Right forelimb (tissue), 1 donor: ENCODE measurements at places on chromosomes 2 and 18.
A peak's percentile ranks its signal among the peaks of the same experiment; 100 is the strongest.

- DNase-seq: no peak
Observed at GRCh38 chr18:6737833-6738232, 8.3 kb downstream of the ARHGAP28 start.

GRCh38 chr2:216516730-216517350 lies 18.2 kb downstream of the RPL37A start:
- no peak for DNase-seq

DNA sequence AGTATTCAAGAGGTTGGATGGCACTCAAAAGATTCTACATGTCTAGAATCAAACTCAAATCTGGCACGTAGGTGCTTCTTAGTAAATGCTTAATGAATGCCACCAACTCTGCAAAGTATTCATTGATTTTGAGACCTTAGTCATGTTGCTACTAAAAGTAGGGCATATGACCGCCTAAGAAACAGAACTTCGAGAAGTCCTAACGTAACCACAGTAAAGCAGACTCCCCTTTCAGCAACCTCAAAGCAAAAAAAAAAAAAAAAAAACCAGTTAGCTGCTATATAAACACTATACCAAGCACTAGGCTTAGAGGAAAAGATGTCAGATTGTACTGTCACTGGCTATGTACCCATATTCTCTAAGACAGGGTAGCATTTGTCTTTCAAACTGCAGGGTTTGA lies 33.9 kb downstream of the PTCD3 start:
- no peak for DNase-seq

DNA sequence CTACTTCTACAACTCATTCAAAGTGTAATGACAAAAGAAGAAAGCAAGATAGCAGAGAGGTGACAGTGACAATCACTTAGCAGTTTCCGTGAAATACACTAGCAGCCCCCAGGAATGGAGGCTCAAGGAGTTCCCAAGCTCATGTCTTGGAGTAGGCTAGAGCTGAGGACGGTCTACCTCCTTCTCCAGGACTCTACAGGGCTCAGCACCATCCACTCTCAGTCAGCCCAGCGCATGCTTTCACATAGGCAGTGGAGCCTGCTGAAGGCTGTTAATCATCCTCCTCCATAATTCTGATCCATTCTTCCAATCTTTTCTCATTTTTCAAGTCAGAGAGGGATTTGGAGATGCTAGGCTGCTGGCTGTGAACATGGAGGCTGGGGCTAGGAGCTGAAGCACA lies 85.6 kb downstream of the MYT1L start:
- DNase-seq: no peak

DNA sequence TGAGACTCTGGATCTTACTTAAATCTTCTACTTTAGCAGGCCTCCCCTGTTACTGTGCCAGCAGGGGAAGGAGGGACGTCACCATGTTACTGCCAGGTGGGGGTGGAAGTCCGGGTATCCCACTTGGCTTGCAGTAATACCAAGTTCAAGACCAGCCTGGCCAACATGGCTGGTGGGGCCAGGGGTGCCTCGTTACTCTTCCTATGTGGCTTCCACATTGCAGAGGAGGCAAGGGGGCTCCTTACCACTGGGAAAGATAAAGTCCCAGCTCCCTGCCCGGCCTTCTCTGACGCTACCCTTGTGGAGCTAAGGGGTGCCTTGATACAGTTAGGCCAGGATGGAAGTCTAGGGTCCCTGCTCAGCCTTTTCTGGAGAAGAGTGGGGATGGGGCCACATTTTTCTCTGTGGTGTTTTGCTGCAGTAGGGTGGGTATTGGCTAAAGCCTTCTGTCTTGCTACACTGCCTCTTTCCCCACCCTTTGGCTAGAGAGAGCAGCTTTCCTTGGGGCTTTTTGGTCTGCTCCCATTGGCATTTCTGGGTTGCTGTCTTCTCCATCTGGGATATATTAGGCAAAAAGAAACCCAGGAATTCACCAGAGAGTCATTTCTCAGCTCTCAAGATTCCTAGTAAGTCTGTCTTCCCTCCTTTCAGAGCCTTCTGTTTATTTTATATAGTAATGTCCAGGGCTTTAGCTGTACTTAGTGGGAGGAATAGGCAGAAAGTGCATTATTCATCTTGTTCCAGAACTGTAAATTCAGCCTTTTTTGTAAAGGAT lies 21.9 kb downstream of the ELMOD3 start:
- DNase-seq: no peak

GRCh38 chr18:48326901-48327675 lies 82.1 kb downstream of the ZBTB7C start:
- DNase-seq: no peak

- no peak for DNase-seq
Observed at GRCh38 chr2:232349546-232349945, 29.0 kb upstream of the ALPP start.

GRCh38 chr2:55965276-55965675 lies 41.7 kb upstream of the EFEMP1 start:
- no peak for DNase-seq

DNA sequence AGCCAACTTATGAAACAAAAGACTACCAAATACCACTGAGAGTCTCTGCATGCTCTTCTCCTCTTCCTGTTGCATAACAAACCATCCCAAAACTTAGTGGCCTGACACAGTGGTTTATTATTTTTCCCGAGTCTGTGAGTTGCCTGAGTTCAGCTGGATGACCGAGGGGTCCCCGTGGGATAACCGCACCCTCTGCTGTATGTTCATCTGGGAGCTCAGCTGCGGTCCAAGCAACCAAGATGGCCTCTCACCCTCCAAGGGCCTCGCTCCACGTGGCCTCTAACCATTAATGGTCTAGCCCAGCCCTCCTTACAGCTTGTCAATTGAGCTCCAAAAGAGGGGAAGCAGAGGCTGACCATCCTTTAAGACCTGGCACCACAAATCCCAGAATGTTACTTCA lies 17.1 kb downstream of the ITM2C start:
- no peak for DNase-seq

- peak; percentile 91 for DNase-seq
Observed at GRCh38 chr2:188974164-188974563, at the start of gene COL3A1. TSS of gene COL3A1 (plus strand) at chr2:188974373. CDS start at chr2:188974490, 117 bp downstream.

DNA sequence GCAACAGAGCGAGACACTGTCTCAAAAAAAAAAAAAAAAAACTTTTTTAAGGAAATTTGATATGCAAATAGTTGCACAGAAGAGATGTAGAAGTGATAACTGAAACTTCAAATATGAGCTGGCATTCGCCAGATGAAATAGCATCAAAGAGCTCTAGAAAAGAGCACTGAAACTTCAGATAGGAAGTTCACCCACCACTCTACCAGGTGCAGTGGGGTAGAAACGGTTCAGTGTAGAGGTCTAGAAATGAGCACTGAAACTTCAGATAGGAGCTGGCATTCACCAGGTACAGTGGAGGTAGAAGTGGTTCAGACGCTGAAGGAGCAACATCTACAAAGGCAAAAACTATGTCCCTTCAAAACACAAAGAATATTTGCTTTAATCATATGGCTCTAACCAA lies 9.0 kb upstream of the ONECUT2 start:
- DNase-seq: no peak

DNA sequence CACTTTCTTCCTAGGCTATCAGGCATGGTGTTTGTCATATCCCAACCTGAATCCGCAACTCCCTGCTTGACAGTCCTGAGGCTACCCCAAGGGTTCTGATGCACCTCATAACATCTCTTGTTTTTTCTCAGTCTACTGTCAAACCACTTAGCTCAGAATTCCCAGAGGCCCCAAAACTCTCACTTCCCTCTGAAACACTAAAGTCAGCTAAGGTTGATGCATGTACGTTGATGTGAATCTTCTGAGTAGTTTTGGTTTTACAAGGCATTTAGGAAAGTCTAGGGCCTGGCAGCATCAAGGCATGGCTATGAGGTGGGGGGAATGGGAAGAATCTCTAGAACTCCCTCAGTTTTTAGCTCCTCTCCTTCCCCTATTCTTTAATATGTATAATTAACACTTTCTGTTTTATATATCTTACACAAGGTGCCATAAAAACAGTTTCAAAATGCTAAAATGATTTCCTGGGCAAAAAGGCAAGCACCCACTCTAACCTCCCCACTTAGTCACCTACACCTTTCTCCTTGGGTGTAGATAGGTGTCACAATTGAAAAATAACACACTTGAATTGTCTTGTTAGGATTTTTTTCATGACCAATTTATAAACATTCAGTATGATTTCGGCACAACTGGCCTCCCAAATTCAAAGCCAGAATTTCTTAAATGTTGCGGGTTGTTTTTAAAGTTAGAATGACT lies 71.4 kb upstream of the TANK start:
- DNase-seq: no peak

DNA sequence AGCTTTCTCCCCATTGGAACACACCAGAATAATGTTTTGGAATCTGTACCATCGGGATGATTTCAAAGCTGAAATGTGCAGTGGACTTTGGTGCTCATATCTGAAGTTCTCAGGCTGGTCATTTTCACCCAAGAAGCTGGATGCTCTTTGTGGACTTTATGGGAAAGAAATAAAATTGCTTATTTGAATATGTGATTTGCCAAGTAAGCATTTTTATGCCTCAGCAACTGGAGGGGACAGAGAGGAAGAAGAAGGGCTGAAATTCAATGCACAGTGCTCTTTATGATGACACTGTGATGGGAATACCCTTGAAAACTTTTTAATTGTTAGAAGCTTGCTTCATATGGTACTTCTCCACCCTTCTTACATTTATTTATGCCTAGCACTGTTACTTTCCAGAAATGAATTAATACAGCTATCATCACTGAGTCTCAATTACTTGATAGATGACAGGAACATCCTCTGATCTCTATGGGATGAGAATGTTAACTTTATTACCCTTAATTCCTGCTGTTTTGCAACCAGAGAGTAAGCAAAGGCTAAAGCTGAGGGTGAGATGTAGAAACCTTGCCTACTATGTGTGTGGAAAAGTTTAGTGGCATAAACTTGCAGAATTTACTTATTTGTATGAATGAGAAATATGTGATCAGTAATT lies 23.6 kb downstream of the SETBP1 start:
- DNase-seq: no peak

GRCh38 chr2:769771-770170 lies 92.6 kb upstream of the TMEM18 start:
- DNase-seq: no peak

DNA sequence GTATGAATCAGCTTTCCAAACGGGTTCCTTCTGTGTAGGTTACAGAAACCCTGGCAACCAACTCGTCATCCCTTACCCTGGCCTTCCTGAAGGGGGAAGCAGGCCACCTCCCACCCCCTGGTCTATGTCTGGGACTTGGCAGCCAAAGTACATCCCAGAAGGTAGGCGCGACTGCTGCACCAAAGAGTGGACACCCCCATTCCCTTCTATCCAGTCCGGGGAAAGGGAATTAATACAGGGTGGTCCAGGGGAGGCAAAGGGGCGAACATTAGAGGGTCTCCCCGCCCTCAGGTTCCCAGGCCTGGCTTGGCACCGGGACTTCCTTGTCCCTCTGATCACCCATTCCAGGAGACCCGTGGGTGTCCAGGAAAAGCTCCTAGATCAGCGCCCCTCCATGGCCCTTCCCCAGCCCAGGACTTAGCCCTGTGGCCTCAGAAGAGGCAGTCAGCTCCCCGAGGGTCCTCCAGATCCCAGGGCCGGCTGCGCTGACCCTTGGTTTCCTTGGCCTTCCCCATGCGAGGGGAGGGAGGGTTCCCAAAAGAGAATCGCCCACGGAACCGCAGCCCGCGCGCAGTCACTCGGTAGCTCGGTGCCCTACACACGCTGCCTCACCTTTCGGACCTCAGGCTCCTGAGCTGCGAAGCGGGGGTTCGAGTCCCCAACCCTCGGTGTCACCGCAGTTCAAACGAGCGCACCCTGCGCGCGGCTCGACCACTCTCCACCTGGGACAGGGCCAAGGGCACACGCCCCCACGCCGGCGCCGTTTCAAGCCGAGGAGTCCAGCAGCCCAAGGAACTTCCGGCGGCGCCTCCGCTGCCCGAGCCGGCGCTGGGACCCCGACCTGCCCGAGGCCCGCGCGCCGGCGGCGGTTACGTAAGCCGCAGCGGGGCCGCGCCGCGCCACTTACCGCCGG lies at the start of gene PER2:
PER2 (minus strand) TSS at position 874 of the 913 bp plus-strand sequence. CDS start 10,674 bp downstream, outside the sequence.
- DNase-seq: peak; percentile 73

DNA sequence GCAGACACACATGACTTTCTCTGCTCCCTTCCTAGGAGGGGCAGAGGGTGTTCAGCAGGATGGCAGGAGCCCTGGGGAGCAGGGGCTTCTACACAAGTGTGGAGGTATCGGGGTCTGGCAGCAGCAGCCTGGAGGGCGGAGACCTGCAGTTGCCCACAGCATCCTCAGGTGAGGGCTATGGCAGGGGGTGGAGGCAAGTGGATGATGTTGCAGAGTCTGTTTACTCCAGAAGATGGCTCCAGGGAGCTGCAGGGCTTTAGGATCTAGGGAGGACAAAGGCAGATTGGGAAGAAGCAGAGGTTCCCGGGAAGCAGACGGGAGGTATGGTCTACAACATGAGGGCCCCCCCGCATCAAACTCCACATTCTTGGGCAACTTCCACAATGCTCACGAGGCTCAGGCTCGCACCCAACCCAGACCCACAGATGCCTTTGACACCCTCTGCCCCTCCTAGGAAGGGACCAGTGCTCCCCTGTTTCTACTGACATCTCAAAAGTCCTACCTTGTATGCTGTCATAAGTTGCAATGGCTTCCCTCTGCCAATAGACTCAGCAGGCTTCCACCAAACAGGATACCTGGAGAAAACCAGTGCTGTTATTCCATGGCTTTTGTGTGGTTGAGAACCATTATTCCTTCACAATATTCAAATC lies 12.0 kb upstream of the ATP6V1C2 start:
- DNase-seq: no peak

- no peak for DNase-seq
Observed at GRCh38 chr18:71327850-71328249, 1039.0 kb downstream of the SOCS6 start.

GRCh38 chr18:52648201-52648600 lies 308.2 kb downstream of the DCC start:
- no peak for DNase-seq

- no peak for DNase-seq
Observed at GRCh38 chr18:45962866-45963265, 4.3 kb downstream of the EPG5 start.

DNA sequence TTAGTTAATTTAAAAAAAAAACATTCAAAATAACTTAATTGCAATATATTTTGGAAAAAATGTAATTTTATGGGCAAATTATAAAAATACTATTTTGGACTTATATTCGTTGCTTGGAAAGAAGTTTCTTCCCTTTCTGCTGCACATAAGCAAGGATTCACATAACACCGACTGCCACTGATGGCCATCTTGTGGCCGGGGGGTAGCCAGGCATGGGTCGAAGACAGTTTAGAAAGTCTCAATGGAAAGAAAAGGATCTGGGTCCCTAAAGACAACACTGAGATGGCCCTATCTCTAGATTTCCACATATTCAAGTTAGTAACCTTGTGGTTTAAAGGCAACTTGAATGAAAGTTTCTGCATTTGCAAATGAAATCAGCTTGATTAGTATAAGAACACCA lies 318.6 kb downstream of the AKAIN1 start:
- DNase-seq: no peak
